MCF 10A (cell line): ENCODE measurements at places on chromosomes 13 and 19. TPM values are rescaled to one million over a fixed set of nuclear protein-coding genes. Genes with fewer than 3 reads are reported as not detected.

GRCh38 chr13:98495627-98496478, 81.1 kb downstream of the STK24 start:
- peak; percentile 14 for DNase-seq

DNA sequence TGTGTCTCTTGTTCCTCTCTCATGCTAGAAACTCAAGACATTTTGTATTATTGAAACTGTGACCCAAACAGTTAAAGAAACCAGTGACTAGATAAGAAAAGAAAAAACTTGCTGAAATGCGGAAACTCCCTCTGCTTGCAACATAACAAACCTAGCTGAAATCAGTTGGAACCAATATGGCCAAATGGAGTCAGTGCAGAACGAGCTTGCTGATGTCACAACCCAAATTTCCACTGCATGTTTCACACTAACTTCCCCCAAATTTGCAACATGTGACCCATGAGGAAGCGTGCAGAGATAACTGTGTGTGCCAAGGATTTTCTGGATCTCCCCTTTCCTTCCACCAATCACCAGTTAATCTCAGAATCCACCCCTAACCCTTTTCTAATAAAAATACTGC, 208.0 kb downstream of the DLEU7 start:
- DNase-seq: no peak

DNA sequence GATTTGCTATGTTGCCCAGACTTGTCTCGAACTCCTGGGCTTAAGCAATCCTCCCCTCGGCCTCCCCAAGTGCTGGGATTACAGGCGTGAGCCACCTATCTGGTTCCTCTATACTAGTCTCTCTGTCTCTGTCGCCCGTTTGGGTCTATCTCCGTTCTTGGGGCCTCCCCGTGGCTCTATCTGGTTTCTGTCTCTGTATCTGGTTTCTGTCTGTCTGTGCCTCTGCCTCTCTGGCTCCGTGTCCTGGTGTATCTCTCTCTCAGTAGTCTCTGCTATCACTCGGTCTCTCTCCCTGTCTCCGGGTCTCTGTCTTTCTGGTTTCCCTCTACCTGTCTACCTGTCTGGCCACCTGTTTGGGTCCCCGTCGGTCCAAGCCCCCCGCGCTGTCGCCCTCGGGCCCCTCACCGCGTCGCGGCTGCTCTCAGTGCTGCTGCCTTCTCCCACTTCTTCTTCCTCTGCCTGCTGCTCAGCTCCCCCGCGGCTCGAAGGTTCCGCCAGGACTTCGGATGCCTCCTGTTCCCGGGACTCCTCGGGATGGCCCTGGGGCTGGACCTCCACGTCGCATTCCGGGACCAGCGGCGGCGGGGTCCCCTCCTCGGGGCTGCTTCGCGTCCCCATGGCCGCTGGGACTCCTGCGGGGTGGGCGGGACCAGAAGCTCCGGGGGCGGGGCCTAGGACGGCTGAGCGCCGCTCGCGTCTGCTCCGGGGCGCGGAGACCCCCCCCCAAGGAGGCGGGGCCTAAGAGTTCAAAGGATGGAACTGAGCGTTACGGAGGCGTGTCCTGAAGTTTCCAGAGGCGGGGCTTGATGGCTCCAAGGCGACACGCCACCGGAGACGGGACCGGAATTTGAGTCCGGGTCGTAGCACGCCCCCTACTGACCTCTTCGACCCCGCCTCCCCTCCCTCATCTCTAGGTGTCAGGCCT, 783 bp downstream of the PHLDB3 start:
- peak; percentile 94 for DNase-seq

GRCh38 chr19:40512473-40513344, 45.9 kb downstream of the SPTBN4 start:
- no peak for DNase-seq

GRCh38 chr13:94327318-94327717, 152.2 kb downstream of the DCT start:
- DNase-seq: no peak

GRCh38 chr13:26563713-26564112, 6.2 kb downstream of the WASF3 start:
- no peak for DNase-seq

- no peak for DNase-seq
Observed at GRCh38 chr19:870314-870713, 10.8 kb downstream of the CFD start.

Gene ZNF836
- 4.3 and 7.7 TPM in 2 replicates for total RNA-seq

Gene RYR1
- total RNA-seq: 0.28 and 0.32 TPM in 2 replicates

- no peak for DNase-seq
Observed at GRCh38 chr13:69547780-69548179, 559.8 kb upstream of the ATXN8OS start.

GRCh38 chr13:27942972-27943371, 23.2 kb downstream of the PDX1 start:
- DNase-seq: no peak
